ENCODE measurements at places on chromosomes 5 and 9.

DNA sequence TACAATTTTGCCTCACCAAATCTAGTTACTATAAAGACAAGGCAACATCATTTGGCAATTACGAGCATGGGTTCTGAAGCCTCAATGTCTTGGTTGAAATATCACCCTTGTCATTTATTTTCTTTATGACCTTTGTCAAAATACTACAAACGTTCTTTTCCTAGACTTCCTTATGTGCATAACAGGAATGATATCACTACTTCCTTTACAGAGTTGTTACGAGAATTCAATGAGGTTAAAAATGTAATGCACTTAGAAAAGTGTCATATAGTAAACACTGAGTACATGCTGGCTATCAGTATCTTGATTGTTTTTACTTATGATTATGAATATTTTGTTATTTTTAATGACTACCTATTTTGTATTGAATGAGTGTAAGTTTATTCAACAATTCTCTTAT is 640.9 kb upstream of the CCNG1 start:
- DNase-seq: no peak

GRCh38 chr5:68798877-68799843 is 294.7 kb upstream of the SLC30A5 start:
- DNase-seq: no peak

- peak; percentile 75 for DNase-seq
These were observed 9.9 kb downstream of the SNCB start for GRCh38 chr5:176620333-176620981.

DNA sequence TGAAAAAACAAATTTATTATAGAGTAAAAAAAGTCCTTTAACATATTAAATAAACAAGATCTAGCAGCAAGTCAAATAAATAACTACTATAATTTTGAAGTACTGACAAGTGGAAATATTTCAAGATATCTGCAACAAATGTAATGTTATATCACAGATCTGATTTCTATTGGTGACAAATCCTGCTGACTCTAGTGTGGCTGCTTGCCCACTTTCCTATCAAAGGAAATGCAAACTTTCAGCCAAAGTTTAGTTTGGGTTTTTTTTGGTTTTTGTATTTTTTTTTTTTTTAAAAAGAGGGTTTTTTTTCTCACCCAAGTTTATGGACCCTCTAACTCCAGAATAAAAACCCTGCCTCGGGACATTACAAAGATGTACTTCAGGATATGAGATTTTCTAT is 12.9 kb downstream of the ADRA1B start:
- no peak for DNase-seq

GRCh38 chr9:70105147-70105546 is 61.5 kb downstream of the MAMDC2 start:
- DNase-seq: no peak

GRCh38 chr9:88161144-88161543 is 22.9 kb upstream of the SPATA31C2 start:
- no peak for DNase-seq
